ENCODE measurements at places on chromosomes 5 and 9.

DNA sequence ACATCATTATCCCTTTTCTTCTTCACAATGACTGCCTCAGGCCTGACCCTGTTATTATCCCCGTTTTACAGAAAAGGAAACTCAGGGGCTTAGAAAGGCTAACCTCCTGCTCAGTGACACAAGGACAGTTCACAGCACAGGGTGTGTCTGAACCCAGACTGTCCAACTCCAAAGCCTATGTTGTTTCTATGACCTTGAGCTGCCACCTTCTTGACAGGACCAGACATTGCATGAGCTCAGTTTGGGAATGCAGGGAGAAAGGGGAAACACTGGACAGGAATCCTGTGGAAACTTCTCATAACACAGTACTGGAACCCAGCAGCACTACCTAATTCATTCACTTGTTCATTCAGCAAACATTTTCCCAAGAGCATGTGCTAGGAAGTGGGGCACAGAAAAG is 472.8 kb downstream of the CDK5RAP2 start:
- no peak for DNase-seq

GRCh38 chr5:114700823-114701222 is 339.0 kb downstream of the KCNN2 start:
- DNase-seq = no peak

GRCh38 chr9:93317495-93318094 is 133.7 kb downstream of the WNK2 start:
- no peak for DNase-seq

DNA sequence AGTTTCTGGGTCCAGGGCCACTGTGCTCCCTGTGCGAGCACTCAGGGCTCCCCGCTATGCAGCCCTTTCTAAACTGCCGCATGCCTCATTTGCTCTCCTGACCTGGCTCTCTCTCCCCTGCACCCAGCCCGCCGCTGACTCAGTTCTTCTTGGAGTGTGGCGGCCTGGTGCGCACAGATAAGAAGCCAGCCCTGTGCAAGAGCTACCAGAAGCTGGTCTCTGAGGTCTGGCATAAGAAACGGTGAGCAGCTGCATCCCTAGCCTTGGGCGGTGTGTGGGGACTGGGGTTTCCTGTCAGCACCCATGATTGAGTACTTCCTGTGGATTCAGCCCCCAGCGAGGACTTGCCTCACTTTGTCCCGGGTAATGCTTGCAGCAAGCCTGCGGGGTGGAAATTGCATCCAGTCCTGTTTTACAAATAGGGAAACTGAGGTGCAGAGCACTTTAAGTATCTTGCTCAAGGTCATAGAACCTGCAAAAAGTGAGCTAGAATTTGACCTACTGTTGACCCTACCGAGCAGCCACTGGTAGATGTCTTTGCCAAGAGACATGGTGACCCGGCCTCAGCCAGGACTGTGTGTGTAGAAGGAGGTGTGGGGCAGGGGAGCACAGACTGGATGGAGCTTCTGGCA is 27.9 kb downstream of the USP20 start:
- DNase-seq = peak; percentile 99

- DNase-seq = no peak
These were observed 250.2 kb upstream of the GAS1 start for GRCh38 chr9:87197349-87198130.

- DNase-seq = no peak
These were observed 12.1 kb downstream of the BSPRY start for GRCh38 chr9:113361304-113362018.

DNA sequence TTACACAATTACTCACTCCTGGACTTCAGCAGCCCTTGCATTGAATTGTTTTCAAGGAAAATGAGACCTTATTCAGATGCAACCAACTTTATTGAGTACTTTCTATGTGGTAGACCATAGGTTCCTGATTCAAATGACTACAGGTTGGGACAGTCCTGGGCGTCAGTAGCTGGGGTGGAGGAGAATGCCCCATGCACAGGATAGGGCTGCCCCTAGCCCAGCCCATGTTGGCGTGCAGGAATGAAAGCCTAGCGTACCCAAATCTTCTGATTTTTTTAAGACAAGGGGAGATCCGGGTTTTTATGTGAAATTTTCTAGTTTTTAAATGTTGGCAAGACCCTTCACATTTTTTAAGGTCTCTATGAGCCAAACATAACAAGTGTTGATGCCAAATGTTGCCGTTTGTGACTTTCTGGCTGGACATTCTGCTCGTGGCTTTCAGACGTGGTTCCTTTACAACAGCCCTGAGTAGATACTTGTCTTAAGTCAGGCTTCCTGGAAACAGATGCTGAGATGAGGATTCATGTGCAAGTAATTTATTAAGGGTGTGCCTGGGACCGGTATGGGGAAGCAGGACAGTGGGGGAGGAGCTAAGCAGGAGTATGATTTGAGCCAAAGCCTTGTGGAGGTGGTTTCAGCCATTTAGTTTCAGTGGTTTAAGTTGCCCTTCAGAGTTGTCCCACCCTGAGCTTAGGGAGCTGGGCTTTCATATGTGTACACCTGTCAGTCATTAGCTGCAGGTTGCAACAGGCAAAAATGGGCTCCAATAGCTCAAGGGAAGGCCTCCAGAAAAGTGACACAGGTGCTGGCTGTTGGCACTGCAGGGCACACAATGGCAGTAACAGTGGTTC is 154.1 kb downstream of the NTRK2 start:
- no peak for DNase-seq

GRCh38 chr5:126443374-126443851 is 20.2 kb downstream of the GRAMD2B start:
- no peak for DNase-seq

DNA sequence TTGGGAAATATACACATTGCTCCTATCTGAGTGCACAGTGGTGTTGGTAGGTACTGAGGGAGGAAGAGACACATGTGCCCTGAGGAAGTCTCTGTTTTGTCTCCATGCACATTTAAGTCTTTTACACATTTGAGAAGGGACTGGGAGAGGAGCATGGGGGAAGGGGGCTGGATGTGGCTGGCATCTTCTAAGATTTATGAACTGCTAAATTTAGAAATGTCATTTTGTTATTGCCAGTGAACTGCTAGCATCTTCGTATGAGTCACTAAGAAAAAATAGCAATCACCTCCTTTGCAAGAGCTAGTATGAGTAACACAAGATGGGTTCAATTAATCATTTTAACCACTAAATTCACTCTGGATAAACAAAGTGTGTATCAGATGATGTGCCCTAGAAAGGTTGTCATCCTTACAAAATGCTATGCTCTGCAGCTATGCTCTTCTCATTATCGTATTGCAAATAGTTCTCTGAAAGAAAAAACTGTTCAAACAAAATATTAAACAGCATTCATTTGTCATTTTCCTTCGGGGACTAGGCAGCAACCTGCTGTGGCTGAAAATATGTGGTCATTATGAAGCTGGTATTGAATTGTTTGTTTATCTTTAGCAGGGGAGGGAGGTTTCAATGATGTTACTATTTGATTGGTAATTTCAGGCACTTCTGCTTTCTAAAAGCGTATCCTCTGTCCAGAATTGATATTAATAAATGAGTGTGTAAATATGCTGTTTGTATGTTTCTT is 236.5 kb downstream of the DMRTA1 start:
- DNase-seq = no peak

DNA sequence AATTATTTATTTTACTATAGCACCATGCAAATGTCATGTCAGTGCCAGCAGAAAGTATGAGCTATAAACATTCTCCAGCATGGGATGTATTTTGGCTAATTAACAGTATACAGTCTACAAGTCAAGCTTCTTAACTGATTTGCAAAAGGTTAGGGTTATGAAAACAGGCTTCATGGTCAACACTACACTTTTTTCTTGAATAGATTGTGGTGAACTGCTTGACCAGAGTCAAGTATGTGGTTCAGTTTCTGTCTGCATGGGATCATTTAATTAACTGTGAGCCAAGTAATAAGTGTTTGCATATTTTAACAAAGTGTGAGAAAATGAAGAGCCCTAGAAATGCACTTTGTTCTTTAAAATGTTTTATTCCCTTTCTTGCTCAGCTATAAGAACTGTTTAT is 14.5 kb upstream of the GNAQ start:
- DNase-seq = no peak

DNA sequence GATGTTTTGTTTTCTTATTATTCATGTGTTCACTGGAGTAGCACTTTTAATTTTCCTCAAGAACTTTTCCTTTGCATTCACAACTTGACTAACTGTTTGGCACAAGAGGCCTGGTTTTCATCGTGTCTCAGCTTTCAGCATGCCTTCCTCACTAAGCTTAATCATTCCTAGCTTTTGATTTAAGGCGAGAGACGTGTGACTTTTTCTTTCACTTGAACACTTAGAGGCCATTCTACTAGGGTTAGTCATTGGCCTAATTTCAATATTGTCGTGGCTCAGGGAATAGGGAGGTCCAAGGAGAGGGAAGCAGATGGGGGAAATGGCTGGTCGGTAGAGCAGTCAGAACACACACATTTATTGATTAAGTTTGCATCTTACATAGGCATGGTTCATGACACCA is 94.0 kb downstream of the ZNF462 start:
- DNase-seq = no peak

DNA sequence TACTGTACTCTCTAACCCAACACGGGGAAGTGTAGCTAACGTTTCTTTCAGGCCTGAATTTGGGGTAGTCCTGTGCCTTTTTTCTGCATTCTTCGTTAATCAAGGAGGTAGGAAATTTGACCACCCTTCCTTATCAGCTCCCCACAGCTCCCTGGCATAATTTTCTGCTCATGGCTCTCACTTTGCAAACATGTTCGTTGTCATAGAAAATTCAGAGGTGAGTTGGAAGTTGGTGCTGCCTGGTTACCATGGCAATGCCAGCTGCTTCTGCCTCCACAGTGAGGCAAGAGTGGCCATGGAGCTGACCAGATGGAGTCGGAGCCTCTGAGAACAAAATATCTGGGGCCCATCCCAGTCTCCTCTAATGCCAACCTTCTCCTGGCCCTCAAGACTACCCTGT is 116.6 kb upstream of the BOD1 start:
- DNase-seq = no peak

DNA sequence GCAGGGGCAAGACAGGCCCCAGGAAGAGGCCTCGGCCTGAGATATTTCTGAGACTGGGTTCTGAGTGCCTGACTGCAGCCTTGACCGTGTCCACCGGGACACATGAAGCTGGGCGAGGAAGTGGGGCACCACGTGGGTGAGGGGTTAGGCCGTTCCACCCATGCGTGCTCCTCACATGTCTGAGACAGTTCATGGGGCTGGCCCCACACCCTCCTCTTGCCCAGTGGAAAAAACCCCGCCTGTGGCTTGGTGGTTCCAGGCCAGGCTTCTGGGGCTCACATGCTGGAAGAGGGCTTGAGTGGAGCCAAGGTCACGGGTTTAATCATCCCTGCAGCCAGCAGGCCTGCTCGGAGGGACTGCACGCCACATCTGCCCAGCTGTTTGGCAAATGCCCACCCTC is 11.4 kb downstream of the HMCN2 start:
- no peak for DNase-seq

- DNase-seq = no peak
These were observed 272.0 kb downstream of the MAN2A1 start for GRCh38 chr5:109961751-109962150.

DNA sequence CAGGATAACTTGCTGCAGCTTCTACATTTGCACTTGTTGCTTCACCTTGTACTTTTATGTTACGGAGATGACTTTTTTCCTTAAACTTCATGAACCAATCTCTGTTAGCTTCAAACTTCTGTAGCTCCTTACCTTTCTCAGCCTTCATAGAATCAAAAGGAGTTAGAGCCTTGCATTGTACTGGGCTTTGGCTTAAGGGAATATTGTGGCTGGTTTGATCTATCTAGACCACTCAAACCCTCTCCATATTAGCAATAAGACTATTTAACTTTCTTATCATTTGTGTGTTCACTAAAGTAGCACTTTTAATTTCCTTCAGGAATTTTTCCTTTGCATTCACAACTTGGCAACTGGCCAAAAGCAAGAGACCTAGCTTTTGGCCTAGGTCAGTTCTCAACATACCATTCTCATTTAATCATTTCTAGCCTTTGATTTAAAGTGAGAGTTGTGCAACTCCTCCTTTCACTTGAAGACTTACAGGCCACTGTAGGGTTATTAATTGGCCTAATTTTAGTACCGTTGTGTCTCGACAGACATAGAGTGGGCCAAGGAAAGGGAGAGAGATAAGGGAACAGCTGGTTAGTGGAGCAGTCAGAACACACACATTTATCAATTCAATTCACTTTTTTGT is 63.7 kb downstream of the SHOC1 start:
- no peak for DNase-seq

DNA sequence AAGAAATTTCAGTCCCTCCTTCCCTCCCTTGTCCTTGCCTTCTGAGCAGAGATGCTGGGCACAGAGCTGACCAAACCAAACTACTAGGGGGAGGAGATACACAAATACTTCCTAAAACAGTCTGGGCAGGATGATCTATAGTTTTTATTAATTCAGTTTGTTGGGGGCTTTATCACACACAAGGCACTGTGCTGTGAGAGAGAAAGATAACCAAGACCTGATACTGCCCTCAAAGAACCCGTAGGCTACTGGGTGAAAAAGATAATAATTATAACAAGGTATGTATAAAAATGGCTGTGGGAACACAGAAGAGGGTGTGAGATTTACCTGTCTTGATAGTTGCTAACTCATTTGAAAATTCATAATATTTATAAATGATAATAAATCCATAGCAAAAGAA is 354.7 kb downstream of the NDUFS4 start:
- no peak for DNase-seq

DNA sequence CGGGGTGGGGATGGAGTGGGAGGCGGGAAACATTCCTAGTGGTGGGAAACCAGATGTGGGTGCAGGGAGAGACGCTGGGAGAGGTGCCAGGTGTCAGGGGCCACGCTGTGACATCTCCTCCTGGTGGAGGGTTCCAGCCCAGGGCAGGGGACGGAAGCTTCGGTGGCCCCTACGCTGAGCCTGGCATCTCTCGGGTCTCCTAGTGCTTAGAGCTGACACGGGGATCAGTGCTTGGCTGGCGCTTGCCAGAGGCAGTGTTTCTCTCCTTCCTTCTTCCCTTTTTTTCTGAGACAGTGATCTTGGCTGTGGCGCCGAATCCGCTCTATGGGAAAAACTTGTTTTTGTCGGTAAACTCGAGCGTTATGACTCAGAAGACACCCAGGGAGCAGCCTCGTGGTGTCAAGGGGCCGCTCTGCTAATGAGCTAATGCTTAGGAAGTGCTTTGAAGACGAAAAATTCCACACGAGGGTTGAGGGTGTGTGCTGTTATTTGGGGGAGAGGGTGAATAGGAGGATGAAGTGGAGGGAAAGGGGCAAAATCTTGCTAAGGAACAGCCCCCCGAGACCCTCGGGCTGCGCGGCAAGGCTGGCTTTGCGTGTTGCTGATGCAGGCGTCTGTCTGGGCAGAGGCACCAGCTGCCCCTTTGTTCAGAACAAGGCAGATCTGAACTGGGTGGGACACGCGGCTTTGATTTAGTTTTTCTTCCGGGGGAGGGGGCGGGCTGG is 20.4 kb upstream of the IER5L start:
- no peak for DNase-seq

GRCh38 chr5:93281980-93282772 is 298.8 kb downstream of the NR2F1-AS1 start:
- DNase-seq = peak; percentile 46
